Upper lobe of left lung (tissue), 6 donors: ENCODE measurements at places on chromosomes 4 and X. TPM values are rescaled to one million over a fixed set of nuclear protein-coding genes. Genes with fewer than 3 reads are reported as not detected.

The RPA4 gene
- total RNA-seq = 1.3 TPM

The BST1 gene
- total RNA-seq = 19.5 TPM

The ADH4 gene
- not detected for total RNA-seq

The C4orf51 gene
- total RNA-seq = not detected

The FGF5 gene
- total RNA-seq = not detected

The GPR34 gene
- total RNA-seq = 7.6 TPM

The SLC34A2 gene
- total RNA-seq = 1,564 TPM

The CYBB gene
- 173 TPM for total RNA-seq

DNA sequence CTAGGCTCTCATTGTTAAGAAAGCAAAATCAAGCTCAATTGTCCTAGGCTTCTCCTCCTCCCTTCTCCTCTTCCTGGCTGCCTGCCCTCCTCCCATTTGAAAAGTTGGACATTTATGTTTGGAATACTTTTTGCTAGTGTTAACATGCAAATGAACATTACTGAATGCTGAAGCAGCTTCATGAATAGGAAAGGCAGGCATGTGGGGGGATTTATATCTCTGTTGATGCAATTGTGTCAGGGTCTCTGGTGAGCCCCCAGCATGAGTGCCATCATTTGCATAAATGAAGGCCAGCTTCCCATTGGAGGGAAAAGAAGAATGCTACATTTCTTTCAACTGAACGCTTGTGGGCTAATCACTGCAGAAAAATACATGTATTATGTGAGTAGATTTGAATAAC lies 160.1 kb upstream of the NDST3 start:
- H3K4me1 ChIP-seq = no peaks in the 10 kb centered on the region
- H3K36me3 ChIP-seq = no peaks in the 10 kb centered on the region
- H3K27me3 ChIP-seq = no peaks in the 10 kb centered on the region
- no peak overlapping the region for H3K27ac ChIP-seq
- no peak overlapping the region for H3K4me3 ChIP-seq

DNA sequence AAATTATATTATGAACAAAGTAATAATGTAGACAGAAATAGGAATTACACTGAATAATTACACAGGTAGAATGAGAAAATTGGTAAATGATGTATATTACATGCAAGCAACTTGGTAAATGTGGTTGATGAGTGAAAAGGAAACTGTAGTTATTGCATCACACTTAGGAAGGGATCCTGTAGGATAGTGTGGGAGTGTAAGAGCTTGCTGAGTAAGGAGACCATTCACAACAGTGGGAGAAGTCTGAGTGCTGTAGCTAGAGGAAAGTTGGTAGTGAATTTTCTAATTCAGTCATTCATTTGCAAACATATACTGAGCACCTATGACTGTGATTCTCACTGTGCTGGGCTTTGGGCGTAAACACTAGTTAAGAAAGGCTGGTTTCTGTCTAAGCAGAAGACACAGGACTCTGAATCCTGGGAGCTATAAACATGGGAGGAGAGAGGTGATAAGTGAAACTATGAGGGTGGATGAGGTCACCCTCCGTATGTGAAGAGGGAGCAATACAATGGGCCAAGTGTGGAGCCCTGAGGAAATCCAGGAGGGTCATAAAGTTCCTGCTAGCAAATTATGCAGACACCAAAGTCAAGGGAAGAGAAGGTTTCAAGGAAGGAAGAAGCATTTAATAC lies 14.2 kb upstream of the CPE start:
- no peak overlapping the region for H3K27ac ChIP-seq
- no peaks in the 10 kb centered on the region for H3K4me1 ChIP-seq
- no peaks in the 10 kb centered on the region for H3K36me3 ChIP-seq
- DNase-seq = no peak
- H3K4me3 ChIP-seq = no peak overlapping the region
- no peaks in the 10 kb centered on the region for H3K27me3 ChIP-seq

- no peaks in the 10 kb centered on the region for H3K27me3 ChIP-seq
- H3K4me1 ChIP-seq = peaks cover 20% of the 10 kb centered on the region
- no peak overlapping the region for H3K27ac ChIP-seq
- no peak overlapping the region for H3K4me3 ChIP-seq
These were observed 97.7 kb upstream of the PTPN13 start for GRCh38 chr4:86496094-86497080.

DNA sequence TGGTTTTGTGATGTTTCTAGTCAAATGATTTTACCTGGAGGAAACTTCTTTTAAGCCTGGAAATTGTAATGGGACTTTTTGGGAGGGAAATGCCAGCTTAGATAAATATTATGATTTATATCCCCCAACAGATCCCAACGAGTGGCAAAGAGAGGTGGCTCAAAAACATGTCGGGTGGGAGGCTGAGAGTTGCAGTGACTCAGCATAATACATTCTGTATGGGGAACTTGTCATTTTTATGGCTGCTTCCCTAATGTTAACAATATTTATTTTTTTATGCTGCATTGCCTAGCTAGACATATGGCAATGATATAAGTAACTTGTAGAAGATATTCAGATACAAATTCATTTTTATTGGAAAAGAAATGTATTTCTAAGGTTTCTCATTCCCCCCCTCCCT lies 219.0 kb downstream of the ARHGAP10 start:
- DNase-seq = no peak
- no peak overlapping the region for H3K27ac ChIP-seq
- H3K4me3 ChIP-seq = no peak overlapping the region
- no peaks in the 10 kb centered on the region for H3K36me3 ChIP-seq

DNA sequence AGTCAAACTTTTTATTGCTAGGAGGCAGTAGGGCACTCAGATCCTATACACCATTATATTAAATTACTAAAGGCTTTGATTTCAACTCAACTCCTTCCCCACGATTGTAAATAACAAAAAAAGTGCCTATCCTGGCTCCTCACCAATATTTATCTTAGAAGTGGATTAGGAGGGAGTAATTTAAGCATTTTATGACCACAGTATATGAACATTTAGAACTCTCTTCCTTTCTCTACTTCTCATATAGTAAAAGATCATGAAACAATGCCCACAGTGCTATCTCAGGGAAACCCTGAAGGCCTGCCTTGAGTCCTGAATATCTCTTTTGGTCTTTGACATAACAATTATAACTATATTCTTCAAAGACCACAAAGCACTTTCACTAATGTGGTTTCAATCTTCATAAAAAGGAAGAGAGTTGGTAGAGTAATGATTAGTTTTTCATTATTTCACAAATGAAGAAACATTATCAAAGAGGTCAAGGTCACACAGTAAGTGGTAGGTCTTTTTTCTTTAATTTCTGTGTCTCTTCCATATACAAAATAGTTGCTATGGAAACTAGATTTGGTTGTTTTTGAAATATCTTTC lies 29.1 kb upstream of the ADH1C start:
- no peaks in the 10 kb centered on the region for H3K4me1 ChIP-seq
- no peak overlapping the region for H3K4me3 ChIP-seq
- H3K27ac ChIP-seq = no peak overlapping the region
- DNase-seq = no peak

DNA sequence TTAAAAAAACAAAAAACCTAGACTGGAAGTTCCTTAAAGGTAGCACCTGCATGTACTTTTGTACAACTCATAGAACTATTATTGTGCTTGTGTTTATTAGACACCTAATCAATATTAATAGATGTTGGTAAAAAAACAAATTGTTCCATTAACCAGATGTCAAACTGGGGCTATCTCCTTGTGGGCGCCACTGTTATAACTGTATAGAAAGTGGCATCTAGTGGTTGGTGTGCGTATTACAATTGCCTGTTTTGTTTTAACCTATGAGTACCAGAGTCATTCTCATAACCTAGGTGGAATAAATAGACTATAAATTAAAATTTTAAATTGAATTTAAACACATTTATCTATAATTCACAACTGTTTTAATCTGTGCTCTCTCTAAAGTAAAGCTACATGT lies 97.4 kb downstream of the COL4A5 start:
- H3K36me3 ChIP-seq = no peaks in the 10 kb centered on the region
- DNase-seq = no peak
- H3K4me3 ChIP-seq = no peak overlapping the region
- no peaks in the 10 kb centered on the region for H3K4me1 ChIP-seq

- no peak overlapping the region for H3K27ac ChIP-seq
- H3K36me3 ChIP-seq = no peaks in the 10 kb centered on the region
- H3K4me1 ChIP-seq = peaks cover 58% of the 10 kb centered on the region
- DNase-seq = peak; percentile 49
- H3K27me3 ChIP-seq = peaks cover 2% of the 10 kb centered on the region
These were observed 2.4 kb downstream of the NKX3-2 start for GRCh38 chr4:13541720-13542576.

DNA sequence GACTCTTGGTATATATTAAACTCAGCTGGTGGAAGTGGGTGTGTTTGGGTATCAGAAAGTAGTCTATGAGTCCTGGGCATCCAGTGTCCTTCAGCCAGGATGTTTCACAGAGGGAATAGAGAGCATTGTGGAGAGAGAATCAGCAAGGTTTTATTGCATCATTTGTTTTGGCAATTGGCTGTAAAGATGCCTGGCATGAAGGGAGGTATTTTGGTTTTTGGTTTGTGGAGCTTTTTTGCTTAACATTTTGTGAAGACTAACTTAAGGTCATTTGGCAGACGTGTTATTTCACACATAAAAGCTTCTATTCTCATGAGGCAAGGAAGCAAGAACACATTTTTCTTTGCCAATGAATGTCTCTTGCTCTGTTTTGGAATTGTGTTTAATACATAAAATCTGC lies 71.1 kb downstream of the DCLK2 start:
- no peaks in the 10 kb centered on the region for H3K27me3 ChIP-seq
- no peaks in the 10 kb centered on the region for H3K36me3 ChIP-seq
- no peaks in the 10 kb centered on the region for H3K4me1 ChIP-seq
- H3K4me3 ChIP-seq = no peak overlapping the region

DNA sequence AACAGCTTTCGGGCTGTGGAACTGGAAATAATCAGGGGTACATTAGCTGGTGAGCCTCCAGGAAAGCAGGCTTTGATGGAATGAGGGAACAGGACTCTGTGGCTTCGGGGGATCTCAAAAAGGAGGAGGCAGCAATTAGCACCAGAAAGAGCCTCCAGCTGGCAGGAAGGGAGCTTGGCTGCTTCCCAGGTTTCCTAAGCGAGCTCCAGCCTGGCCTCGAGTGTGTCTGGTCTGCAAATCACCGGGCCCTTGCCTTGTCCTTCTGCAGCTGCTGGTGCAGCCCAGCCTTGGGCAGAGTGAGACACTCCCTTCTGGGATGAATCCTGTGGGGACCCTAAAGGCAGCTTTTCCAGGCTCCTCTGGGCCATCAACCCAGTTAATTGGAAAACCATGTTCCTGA lies 10.7 kb upstream of the PDHA1 start:
- no peaks in the 10 kb centered on the region for H3K4me1 ChIP-seq
- H3K36me3 ChIP-seq = no peaks in the 10 kb centered on the region
- H3K4me3 ChIP-seq = no peak overlapping the region
- no peak for DNase-seq
- H3K27ac ChIP-seq = no peak overlapping the region

GRCh38 chr4:8076023-8076422 lies 82.6 kb downstream of the ABLIM2 start:
- H3K36me3 ChIP-seq = no peaks in the 10 kb centered on the region
- no peak overlapping the region for H3K4me3 ChIP-seq
- H3K27me3 ChIP-seq = no peaks in the 10 kb centered on the region
- no peaks in the 10 kb centered on the region for H3K4me1 ChIP-seq
- no peak overlapping the region for H3K27ac ChIP-seq

- H3K27ac ChIP-seq = no peak overlapping the region
- no peaks in the 10 kb centered on the region for H3K4me1 ChIP-seq
- H3K36me3 ChIP-seq = peaks cover 77% of the 10 kb centered on the region
These were observed 8.9 kb upstream of the NAP1L5 start for GRCh38 chr4:88706574-88706973.

- H3K36me3 ChIP-seq = peaks cover 6% of the 10 kb centered on the region
- no peaks in the 10 kb centered on the region for H3K4me1 ChIP-seq
- no peak for DNase-seq
- no peaks in the 10 kb centered on the region for H3K27me3 ChIP-seq
These were observed 21.5 kb downstream of the FAM114A1 start for GRCh38 chr4:38889143-38889542.

DNA sequence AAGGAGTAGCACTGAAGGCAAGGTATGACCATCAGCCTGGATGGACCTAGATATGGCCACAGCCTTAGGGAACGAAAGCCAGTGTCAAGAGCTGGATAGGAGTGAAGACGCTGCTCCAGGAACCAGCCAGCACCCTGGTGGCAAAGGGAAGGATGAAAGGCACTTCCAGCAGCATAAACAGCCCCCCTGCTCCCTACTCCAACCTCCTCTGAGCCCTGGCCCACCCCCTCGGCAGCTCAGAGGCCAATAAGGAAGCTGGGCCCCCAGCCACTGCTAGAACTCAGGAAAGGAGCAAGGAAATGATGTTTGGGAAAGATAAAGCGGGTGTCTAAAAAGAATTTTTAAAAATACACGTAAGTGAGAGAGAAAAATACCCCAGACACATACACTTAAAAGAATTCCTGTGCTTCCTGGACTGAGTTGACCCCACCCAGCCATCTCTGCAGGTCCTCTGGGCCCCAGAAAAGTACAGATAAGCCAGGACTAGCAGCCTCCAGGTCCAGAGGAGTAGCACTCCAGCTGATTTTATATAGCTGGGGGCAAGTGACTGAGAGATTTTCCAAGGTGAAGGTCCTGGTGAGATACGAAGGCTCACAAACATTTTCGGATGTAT lies 170.4 kb downstream of the SHROOM4 start:
- H3K27me3 ChIP-seq = no peaks in the 10 kb centered on the region
- no peaks in the 10 kb centered on the region for H3K36me3 ChIP-seq
- no peaks in the 10 kb centered on the region for H3K4me1 ChIP-seq
- DNase-seq = no peak
- peak overlapping the region; percentile 51 for H3K27ac ChIP-seq

DNA sequence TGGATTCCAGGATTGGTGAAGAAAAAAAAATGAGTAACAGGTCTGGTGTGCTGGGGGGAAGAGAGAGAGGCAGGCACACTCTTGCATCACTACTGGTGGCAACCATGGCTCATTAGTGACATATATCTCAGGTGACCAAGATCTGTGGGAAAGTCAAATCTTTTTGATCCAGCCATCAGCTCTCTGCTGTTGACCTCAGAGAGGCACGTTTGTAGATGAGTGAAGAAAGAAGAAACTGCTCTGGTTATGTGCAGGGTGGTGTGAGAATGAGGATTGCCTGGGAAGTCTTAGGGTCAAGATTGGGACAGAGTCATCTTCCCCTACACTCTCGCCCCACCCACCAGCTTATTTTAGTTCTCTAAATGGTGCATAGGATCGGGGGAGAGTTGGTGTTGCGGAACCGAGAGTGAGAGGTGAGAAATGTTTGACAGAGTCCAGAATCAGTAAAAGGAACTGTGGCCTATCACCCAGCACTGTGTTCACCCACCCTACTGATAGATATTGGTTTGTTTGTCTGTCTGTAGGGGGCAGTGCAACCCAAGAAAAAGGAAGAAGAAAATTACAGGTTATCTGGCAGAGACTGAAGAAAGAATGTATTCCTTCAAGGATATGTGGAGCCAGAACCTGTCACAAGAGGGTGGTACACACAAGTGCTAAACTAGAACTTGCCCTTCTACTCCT lies 21.9 kb downstream of the ARMCX6 start:
- H3K36me3 ChIP-seq = no peaks in the 10 kb centered on the region
- H3K4me3 ChIP-seq = no peak overlapping the region
- H3K27ac ChIP-seq = no peak overlapping the region
- H3K4me1 ChIP-seq = no peaks in the 10 kb centered on the region
